ENCODE measurements at places on chromosomes 1 and 21.

- DNase-seq: no peak
These were observed 250.9 kb upstream of the PBX1 start for GRCh38 chr1:164308101-164308500.

- peak; percentile 84 for DNase-seq
These were observed 73.2 kb upstream of the ADGRL4 start for GRCh38 chr1:79079770-79080169.

- no peak for DNase-seq
These were observed 11.8 kb downstream of the RCAN1 start for GRCh38 chr21:34603002-34603709.

GRCh38 chr1:40029608-40030007, 10.9 kb upstream of the CAP1 start:
- no peak for DNase-seq

GRCh38 chr21:26614251-26614650, 41.2 kb upstream of the CYYR1 start:
- DNase-seq: no peak

DNA sequence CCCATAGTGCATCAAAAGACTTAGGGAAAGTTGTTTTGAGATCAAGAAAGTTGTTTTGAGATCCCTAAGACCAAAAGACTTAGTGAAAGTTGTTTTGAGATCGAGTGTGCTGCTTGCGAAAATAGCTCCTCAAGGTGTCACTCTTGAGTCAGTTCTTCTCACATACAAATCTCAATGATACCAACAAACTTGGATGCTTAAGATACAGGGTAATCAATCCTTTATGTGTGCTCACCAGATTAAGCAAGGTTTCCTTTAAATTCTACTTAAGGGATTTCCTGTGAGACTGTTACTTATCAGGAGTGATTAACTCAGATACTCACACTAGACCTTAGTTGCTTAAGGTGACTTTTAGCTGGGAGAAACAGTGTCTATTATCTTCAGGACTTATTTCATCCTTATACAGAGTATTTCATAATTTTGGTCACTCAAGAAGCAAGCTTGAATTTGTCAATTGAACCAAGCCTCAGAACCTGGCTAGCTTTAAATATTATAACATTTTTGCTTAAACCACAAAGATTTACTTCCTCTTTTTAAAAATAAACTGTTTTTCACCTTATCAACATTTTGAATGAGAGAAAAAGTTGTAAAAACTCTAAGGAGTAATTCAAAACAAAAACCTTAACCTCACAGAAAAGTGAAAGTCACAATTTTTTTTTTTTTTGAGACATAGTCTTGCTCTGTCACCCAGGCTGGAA, 8.0 kb upstream of the RLF start:
- DNase-seq: peak; percentile 47

- no peak for DNase-seq
These were observed 134.1 kb downstream of the CYYR1 start for GRCh38 chr21:26438976-26439375.

DNA sequence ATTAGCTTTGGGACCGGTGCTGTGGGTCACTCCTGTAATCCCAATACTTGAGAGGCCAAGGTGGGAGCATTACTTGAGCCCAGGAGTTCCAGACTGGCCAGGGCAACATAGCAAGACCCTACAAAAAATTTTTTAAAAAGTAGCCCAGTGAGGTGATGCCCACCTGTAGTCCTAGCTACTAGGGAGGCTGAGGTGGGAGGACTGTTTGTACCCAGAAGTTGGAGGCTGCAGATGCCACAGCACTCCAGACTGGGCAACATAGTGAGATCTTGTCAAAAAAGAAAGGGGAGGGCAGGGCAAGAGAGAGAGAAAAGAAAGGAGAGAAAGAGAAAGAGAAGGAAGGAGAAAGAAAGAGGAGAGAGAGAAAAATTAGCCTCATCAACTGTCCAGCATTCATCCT, 6.3 kb downstream of the ITSN1 start:
- DNase-seq: no peak

- no peak for DNase-seq
These were observed 52.3 kb downstream of the ABL2 start for GRCh38 chr1:179177182-179177581.

DNA sequence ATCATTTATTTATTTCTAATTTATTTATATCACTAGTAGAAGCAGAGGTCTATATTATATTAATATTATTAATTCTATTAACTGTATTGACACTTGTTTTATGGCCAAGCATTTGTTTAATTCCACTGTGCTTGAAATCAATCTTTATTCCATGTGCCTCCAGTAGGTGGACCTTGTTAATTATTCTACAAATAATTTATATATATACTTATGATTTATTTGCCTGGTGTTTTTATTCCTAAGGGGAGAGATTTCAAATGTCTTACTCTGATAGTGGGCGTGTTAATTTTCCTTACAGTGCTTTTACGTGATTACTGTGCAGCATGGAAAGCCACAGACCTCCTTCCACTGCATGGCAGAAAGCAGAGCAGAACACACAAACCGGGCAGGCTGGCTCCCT, 17.5 kb upstream of the OR6N2 start:
- no peak for DNase-seq

GRCh38 chr1:218305472-218306064, 20.5 kb downstream of the RRP15 start:
- no peak for DNase-seq

- DNase-seq: no peak
These were observed 141.1 kb upstream of the IRF2BP2 start for GRCh38 chr1:234750922-234751627.

DNA sequence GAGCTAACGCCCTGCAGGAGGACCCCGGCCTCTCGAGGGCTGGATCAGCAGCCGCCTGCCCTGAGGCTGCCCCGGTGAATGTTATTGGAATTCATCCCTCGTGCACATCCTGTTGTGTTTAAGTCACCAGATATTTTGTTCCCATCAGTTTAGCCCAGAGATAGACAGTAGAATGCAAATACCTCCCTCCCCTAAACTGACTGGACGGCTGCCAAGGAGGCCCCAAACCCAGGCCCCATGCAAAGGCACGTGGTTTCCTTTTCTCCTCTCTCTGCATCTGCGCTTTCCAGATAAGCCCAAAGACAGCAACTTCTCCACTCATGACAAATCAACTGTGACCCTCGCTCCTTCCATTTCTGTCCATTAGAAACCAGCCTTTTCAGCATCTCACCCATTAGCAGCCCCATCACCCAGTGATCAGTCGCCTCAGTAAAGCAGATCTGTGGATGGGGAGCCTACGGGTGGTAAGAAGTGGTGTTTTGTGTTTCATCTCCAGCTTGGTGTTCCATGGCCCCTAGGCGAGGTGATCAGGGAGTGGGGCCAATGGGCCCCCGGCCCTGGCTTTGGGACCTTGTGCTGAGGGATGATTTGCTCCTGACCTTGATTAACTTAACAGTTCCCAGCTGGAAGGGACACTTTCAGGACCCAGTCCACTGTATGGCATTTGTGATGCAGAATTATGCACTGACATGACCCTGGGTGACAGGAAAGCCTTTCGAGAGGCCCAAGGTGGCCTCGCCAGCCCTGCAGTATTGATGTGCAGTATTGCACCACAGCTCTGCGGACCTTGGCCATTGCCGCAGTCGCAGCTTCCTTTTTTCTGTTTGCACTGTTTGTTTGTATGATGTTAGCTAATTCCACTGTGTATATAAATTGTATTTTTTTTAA, 5.2 kb downstream of the NPPA start:
- no peak for DNase-seq

DNA sequence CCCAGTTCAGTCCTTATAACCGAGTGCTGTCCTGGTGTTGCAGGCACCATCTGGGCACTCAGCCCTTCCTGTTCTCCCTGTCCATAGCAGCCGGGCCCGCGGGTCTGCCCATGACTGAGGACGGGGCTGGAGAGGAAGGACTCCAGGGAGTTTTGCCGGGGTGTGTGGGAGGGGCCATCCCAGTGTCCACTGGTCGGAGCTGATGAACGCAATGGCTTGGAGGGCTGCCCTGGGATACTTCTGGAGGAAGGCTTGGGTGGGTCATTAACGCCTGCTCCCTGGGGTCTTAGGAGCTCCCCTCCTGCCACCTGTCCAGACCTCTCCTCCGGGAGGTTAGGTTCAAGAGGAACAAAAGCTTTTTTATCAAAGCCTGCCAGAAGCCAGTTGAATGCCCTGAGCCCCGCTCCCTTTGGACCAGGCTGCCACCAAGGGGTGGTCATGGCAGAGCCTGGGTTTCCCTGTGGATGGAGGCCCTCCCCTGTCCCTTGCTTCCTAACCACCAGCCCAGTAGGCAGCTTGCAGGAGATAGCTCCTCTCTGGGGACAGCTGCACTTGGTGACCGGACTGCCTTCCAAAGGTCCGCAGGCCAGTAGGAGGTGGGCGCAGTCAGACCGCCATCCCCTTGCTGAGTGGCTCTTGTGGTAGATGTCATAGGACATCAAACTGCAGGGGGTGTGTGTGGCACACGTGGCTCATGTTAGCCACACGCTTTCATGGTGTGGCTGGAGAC, 61.3 kb downstream of the TRIM11 start:
- no peak for DNase-seq

- DNase-seq: no peak
These were observed 23.7 kb upstream of the DAB1 start for GRCh38 chr1:57447551-57447950.

- DNase-seq: peak; percentile 53
These were observed 92.0 kb downstream of the CNIH3 start for GRCh38 chr1:224707843-224708725.

GRCh38 chr1:27575840-27576331, 28.1 kb downstream of the AHDC1 start:
- DNase-seq: no peak

DNA sequence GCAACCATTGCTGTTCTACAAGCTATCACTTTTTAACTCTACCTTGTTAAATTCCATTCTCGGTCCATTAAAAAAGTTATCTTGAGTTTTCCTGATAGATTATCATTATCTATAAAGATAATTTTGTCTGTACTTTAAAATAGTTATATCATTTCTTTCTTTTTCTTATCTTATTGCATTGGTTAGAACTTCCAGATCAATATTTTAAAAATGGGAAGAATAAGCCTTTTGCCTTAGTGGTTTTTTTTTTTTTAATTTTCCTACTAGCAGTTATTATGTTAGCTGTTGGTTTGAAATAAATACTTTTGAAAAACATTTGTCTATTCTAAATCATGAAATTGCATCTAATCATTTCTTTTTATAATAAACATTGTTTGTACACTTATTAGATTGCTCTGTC, 71.0 kb upstream of the ATF3 start:
- no peak for DNase-seq

DNA sequence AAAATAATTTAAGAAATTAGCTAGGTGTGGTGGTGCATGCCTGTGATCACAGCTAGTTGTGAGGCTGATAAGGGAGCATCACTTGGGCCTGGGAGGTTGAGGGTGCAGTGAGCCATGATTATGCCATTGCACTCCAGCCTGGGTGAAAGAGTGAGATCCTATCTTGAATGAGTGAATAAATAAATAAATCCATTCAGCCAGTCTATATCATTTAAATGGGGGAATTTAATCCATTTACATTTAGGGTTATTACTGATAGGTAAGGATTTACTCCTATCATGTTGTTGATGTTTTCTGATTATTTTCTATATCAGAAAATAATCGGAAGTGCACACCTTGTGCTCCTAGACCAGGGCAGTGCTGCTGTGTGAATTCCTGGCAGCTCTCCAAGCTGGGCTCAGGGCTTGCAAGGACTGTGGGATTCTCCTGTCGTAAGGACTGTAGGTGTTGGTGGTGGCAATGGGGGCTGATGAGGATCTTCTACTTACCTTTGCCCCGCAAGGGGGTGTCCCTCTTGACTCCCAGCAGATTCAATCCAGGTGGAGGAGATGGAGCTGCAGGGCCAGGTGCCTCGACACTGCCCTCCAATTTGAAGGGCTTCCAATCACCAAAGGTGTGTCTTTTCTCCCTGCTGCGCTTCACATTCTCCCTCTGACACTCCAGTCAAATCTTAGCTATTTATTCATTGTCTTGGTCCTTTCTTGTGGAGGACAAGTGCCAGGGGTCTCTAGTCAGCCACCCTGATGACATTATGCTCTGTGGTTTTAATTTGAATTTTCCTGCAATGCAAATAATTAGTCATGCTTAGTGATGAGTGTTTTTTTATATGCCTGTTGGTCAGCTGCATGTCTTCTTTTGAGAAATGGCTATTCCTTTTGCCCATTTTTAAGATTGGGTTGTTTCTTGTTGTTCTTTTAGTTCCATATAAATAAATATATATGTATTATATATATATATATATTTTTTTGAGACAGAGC, 14.1 kb upstream of the TRAPPC10 start:
- DNase-seq: no peak

GRCh38 chr1:226838456-226838855, 32.0 kb upstream of the PSEN2 start:
- DNase-seq: no peak

DNA sequence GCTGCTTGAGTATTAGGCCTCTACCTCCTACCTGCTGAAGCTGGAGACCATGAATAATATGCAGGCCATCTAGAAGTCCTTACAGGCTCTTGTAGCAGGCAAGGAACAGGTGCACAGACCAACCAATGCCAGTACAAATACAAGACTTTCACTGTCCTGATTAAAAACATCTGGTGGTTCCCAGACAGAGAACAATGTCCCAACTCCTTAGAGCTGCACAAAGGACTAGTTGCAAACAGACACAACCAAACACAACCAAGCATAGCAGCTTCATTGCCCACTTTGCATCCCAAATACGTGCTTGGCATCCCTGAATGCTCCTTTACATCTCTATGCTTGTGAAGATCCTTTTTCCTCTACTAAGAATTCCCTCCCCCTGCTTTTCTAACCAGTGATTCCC, 98.1 kb upstream of the CXADR start:
- no peak for DNase-seq
